ENCODE measurements at places on chromosomes 13 and 19.

DNA sequence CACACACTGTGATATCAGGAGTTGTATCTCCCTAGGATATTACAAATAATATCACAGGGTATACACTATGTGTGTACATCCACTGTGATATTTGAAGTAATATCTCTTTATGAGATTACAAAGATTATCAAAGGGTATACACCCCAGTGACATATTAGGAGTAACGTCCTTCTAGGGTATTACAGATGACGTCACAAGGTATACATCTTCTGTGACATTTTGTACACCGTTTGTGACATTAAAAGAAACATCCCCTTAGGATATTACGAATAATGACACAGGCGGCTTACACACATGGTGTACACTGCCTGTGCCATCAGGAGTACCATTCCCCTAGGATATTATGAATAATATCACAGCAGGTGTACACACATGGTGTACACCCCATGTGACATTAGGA lies 13.4 kb upstream of the RGCC start:
- DNase-seq = no peak

GRCh38 chr13:94031609-94032008 lies 447.9 kb downstream of the DCT start:
- DNase-seq = no peak

DNA sequence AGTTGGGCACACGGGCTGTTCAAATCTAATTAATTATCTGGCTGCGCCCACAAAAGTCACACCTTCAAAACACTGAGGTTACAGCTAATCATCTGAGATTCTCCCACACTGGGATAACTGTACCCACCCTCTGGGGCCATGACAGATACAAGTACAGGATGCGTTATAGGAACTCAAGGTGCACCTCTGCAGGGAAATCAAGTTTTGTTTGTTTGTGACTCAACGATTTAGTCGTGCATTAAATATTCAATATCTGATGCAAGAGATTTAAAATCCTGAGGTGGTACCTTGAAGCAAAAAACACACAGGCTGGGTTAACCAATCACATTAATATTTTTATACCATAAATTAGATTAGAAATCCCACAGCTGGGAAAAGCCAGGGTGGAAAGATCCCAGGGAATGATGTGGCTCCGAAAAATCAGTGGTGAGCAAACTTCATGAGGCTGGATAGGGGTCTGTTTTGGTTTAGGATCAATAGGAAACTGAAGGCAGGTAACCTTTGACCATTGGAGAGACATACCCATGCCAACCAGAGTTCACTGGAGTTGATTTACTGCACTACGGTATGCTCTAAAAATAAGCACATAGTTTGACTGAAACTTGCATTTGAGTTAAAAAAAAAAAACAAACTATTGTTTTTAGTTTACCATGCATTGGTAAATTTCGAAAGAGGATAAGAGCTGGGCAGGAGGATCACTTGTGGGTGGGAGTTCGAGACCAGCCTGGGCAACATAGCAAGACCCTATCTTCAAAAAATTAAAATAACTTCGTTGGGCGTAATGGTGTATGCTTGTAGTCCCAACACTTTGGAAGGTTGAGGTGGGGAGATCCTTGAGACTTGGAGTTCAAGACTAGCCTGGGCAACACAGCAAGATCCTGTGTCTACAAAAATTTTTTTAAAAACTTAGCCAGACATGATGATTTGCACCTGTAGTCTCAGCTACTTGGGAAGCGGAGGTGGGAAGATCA lies 23.9 kb upstream of the CEBPG start:
- no peak for DNase-seq

DNA sequence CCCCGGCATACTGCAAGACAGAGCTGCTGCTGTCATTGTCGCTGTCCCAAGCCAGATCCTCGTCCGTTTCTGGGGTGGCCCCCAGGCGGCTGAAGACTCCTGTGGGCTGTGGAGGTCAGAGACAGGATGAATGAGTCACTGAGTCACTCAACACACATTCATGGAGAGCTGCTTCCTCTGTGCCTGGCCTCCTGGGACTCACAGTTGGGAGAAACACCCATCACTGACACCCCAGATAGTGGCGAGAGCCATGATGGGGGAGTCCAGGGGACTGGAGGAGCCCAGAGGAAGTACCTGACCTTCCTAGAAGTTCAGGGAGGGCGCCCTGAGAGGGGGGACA lies 26.0 kb downstream of the C19orf47 start:
- DNase-seq = no peak

- no peak for DNase-seq
These were observed 405.1 kb downstream of the DACH1 start for GRCh38 chr13:71461892-71462291.

GRCh38 chr13:24165746-24166145 lies 5.2 kb downstream of the SPATA13 start:
- DNase-seq = no peak

DNA sequence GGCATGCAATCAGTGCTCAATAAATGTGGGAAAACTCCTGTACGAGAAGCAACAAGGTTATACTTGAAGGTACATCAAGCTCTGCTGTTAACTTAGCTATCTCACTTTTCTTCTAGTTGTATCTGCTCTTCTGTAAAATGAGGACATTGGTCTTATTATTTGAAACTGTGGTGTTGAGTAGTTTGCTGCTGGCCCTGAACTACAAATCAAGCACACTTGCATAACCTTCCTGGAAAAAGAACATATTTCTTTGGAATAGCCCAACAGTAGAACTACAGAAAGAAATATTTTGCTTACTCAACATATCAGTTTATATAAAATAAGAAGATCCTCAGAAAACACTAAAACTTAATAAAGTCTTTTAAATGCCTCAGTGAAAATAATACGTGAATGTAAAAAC lies 203.0 kb downstream of the KCTD12 start:
- DNase-seq = no peak

- no peak for DNase-seq
These were observed 89.9 kb upstream of the STARD13 start for GRCh38 chr13:33375421-33375820.

GRCh38 chr19:38744874-38745273 lies 600 bp upstream of the CAPN12 start:
- no peak for DNase-seq

DNA sequence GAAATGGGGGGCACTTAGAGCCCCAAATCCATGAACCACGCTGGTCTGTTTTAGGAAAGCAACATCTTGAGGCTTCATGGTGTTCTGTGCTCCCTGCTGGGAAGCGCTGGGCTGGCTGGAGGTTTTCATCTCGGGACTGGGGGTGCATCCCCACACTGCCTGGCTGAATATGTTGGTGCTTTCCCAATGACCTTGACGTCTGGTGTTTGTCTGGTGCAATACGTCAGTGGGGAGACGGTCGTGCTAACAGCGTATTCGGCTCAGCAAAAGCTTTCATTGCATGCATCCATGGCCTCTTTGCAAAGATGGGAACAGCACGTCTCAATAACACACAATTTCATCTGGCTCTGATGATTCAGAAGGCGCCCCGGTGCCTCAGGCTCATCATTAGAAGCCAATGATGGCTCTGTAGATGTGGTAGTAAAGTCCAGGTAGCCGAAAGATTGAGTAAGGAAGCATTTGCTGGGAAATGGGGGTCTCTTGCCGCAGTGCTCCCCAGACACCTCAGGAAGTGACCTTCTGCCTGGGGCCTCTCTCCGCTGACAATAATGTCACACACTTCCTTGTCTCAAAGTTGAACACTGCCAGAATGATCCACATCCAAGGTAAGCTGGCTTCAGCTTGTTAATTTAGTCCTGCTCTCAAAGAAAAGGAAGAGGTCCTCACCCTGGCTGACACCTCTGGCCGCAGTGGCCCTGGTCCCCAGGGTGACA lies 97.7 kb downstream of the ING1 start:
- DNase-seq = no peak

GRCh38 chr13:36954542-36954941 lies 34.5 kb upstream of the SMAD9 start:
- DNase-seq = no peak

DNA sequence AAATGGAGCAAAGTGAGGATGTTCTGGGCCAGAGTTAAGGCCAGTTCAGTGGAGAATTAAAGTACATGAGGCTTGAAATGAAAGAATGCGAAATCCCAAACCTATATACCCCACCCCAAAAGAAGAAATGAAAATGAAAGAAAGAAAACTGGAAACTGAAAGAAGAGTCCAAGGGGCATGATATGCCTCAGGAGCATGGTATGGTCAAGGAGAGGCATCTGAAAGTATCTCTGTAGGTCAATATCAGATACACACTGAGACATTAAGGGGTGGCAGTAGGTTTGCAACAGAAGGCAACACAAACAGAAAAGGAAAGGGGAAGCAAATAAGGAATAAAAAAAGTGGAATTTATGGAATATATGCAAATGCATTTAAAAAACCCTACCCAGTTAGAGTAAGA lies 166.5 kb downstream of the COG6 start:
- no peak for DNase-seq

GRCh38 chr19:41871573-41872383 lies 5.3 kb upstream of the CD79A start:
- DNase-seq = peak; percentile 53

GRCh38 chr13:40786568-40786996 lies 2.8 kb upstream of the SLC25A15 start:
- no peak for DNase-seq

GRCh38 chr13:92560883-92561282 lies 665.7 kb upstream of the GPC6 start:
- DNase-seq = peak; percentile 47

GRCh38 chr19:6032827-6033226 lies 54.9 kb upstream of the RANBP3 start:
- no peak for DNase-seq

DNA sequence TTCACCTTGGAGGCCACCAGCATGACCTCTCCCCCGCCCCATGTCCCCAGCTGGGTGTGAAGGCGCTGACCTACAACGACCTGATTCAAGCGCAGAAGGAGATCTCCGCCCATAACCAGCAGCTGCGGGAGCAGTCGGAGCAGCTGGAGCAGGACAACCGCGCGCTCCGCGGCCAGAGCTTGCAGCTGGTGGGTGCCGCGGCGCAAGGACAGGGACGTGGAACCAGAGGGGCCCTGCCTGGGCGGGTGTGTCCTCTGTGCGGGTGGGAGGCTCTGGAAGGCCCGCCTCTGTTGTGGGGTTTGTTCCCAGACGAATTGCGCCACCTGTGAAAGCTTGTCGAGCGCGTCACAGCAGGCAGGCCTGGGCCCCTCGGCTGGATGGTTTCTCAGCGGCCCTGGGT lies 22.3 kb downstream of the PLEKHJ1 start:
- peak; percentile 86 for DNase-seq

- no peak for DNase-seq
These were observed 428.5 kb downstream of the IRS2 start for GRCh38 chr13:109357751-109358471.

- no peak for DNase-seq
These were observed 284.3 kb downstream of the FOXO1 start for GRCh38 chr13:40381935-40382764.

DNA sequence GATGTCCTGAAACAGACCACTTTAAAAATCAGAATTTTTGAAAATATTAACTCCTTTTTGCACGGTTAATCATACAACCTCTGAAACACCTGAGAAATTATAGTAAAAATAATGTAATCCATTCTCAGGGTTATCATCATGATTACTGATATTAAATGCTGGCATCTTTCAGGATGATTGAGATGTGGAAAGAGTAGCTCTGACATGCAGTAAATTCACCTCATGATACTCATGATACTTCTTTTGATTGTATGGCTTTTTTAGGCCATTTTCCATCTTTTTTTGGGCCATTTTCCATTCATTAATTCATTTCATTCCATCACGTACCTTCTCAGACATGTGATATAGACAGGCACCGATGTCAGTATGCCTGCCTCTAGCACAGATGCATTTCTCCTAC lies 85.1 kb downstream of the FGF14 start:
- no peak for DNase-seq

- peak; percentile 68 for DNase-seq
These were observed 20.3 kb upstream of the EPHX3 start for GRCh38 chr19:15252398-15253018.

DNA sequence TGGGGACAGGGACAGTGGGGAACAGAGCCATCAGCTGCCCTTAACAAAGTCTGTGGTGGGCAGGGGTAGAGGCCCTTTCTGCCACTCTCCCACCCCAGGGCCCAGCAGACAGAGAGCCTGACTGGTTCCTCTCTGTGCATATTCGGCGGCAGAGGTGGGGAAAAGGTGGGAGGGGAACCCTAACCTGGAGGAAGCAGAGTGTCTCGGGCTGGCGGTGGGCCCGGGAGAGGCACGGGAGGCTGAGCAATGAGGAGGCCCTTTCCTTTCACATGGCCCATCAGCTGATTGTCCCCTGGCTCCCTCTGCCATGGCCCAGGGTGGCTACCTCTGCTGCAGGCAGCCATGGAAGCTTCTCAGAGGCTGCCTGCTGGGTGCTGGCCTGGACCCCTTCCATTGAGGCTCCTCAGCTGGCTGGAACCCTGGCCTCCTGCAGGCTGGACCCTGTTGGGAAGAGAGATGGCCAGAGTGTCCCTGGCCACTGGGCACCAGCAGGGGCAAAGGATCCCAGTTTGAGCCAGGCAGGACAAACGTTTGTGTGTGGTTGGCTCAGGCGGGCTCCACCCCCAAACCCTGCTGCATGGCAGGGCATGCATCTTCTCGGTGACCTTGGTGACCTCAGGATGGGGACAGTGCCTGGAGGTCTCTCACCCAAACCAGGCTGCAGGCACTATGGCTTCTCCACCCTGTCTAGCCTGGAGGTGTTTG lies 202.8 kb upstream of the ZNF536 start:
- no peak for DNase-seq

DNA sequence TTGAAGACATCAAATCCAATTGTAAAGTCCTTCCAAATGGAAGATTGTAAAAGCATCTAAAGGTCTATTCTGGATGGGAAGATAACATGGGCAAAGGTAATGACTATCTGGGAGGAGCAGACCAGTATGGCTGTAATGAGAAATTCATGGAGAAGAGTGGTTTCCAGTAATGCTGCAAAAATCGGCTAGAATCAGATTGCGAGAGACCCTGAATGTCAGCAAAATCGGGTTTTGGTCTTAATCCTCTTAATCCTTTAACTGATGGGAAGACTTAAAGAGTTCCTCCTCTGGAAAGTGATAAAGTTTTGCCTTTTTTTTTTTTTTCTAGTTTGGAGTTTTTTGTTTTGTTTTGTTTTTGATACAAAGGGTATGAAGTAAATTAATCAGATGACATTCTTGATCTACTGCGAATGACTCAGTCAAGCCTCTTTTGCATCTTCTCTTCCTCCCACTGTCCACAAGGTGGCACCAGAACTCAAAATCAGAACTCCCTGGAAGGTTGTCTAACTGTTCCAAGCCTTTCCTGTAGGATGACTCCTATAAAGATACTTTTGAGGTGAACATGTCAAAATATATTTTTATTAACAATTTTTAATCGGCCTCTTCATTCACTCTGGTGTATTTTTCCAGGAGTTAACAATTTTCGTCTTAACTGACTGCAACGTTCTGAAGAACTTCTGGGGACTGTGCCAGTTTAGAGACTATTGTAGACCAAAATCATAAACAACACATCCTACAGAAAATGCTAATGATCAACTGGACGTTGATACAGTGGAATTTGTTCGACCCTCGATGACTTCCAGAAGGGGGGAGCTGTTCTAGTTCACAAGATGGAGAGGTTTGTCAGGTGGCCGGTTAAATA lies 213.3 kb upstream of the MIR17HG start:
- peak; percentile 51 for DNase-seq

GRCh38 chr13:45215392-45216077 lies 14.7 kb upstream of the KCTD4 start:
- DNase-seq = no peak

- no peak for DNase-seq
These were observed 250.5 kb downstream of the TEX29 start for GRCh38 chr13:111570911-111571310.

- DNase-seq = no peak
These were observed 2.2 kb downstream of the PNMA8B start for GRCh38 chr19:46493236-46494145.
